ENCODE measurements at places on chromosomes 1 and 21.

DNA sequence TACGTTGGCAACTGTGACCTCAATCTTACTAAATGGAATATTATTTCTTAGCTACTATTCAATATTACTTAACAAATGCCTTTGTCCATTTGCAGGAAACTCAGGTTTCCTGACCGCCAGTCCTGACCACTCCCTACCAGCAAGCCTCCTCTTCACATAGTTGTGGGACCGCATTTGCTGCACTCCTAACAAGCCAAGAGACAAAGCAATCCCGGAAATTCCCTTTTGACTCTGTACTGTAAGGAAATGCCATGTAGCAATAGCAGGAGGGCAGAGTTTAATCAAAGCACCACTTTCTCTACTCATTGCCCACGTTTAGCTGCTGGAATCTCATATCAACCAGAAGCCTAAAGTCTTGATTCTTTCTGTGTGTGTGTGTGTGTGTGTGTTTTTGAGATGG is 28.1 kb upstream of the ACBD6 start:
- H3K4me1 ChIP-seq: peaks cover 24% of the 10 kb centered on the region
- H3K27ac ChIP-seq: no peak overlapping the region
- no peak overlapping the region for H3K4me3 ChIP-seq
- H3K36me3 ChIP-seq: no peaks in the 10 kb centered on the region
- DNase-seq: no peak

DNA sequence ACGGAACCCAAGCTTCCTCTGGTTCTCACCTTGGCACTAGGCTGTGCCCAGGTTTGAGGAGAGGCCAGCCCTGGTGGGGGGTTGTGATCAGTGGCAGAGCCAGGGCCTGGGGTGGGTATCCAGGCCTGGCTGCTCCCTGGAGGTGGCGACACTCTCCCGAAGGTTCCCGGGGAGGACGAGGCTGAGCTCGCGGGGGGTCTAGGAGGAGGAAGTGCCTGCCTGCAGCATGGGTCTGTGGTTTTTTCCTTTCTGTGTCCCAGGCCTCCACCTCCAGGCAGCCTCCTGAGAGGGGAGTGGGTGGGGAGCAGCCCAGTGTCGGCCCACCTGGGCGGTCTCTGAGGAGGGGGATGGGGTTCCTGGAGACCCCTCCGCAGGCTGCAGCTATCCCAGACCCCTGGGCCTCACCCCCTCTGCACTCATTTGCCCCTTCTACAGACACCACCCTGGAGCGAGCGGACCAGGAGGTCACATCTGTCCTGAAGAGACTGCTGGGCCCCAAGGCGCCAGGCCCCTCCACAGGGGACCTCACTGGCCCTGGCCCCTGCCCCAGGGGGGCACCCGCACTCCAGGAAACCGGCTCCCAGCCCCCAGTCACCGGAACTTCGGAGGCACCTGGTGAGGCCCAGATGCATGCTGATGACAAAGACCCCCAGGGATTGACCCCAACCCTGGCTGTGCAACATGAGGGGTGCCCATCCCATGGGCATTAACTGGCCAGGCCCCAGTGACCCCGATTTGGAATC is 44.3 kb downstream of the TRIM11 start:
- H3K4me1 ChIP-seq: no peaks in the 10 kb centered on the region
- no peak overlapping the region for H3K4me3 ChIP-seq
- no peak for DNase-seq
- no peaks in the 10 kb centered on the region for H3K36me3 ChIP-seq
- no peaks in the 10 kb centered on the region for H3K27me3 ChIP-seq

GRCh38 chr1:116497656-116498055 is 73.2 kb downstream of the CD58 start:
- DNase-seq: no peak
- no peak overlapping the region for H3K4me3 ChIP-seq
- H3K27me3 ChIP-seq: no peaks in the 10 kb centered on the region
- H3K4me1 ChIP-seq: peaks cover 4% of the 10 kb centered on the region
- no peak overlapping the region for H3K27ac ChIP-seq

GRCh38 chr1:232956081-232956480 is 5.7 kb downstream of the NTPCR start:
- no peak overlapping the region for H3K27ac ChIP-seq
- H3K27me3 ChIP-seq: no peaks in the 10 kb centered on the region
- peaks cover 12% of the 10 kb centered on the region for H3K4me1 ChIP-seq
- H3K36me3 ChIP-seq: peaks cover 4% of the 10 kb centered on the region
- no peak overlapping the region for H3K4me3 ChIP-seq
- no peak for DNase-seq

DNA sequence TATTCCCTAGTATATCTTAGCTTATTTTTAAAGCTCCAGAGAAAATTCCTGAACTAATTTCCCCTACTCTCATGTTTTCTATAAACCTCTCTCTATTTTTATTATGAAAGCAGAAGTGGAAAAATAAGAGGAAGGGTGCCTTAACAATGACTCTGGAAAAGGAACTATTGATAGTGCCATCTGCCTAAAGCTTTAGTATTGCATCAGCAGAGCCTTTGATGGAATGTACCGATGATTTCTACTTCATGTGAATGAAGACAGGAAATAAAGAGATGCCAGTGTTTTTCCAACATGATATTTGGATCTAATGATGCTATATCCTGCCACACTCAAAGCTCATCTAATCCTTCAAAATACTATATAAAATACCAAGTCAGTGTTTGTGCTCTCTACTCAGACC is 35.1 kb downstream of the TNFSF18 start:
- H3K4me1 ChIP-seq: no peaks in the 10 kb centered on the region
- no peaks in the 10 kb centered on the region for H3K27me3 ChIP-seq
- no peaks in the 10 kb centered on the region for H3K36me3 ChIP-seq
- no peak overlapping the region for H3K4me3 ChIP-seq

DNA sequence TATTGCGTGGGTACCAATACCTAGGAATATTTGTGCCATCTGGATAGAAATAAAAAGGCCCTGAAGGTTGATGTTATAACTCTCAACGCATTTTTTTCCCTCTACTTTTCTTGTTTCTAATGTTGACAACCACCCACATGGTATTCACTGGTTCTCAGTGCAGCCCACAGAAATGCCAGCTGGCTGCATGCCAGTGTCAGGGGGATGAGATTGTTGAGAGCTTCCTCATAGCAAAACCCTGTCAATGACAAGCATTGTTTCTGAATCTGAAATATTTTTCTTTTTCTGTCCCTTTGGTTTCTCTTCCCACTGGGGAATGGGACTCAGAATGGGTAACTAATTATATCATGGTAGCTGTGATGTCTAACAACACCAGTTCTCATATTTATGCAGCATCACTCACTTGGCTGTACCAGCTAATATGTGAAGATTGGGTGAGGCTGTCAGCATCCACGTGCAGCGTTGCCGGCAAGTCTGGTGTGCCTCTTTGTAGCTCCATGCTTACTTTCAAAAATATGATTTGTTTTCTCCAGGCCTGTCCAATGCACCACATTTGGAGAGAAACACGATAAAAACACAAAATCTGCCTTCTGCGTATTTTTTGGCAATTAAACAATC is 284.6 kb downstream of the PTBP2 start:
- no peaks in the 10 kb centered on the region for H3K27me3 ChIP-seq
- DNase-seq: no peak
- no peak overlapping the region for H3K4me3 ChIP-seq
- H3K36me3 ChIP-seq: no peaks in the 10 kb centered on the region
- H3K4me1 ChIP-seq: no peaks in the 10 kb centered on the region
- no peak overlapping the region for H3K27ac ChIP-seq

DNA sequence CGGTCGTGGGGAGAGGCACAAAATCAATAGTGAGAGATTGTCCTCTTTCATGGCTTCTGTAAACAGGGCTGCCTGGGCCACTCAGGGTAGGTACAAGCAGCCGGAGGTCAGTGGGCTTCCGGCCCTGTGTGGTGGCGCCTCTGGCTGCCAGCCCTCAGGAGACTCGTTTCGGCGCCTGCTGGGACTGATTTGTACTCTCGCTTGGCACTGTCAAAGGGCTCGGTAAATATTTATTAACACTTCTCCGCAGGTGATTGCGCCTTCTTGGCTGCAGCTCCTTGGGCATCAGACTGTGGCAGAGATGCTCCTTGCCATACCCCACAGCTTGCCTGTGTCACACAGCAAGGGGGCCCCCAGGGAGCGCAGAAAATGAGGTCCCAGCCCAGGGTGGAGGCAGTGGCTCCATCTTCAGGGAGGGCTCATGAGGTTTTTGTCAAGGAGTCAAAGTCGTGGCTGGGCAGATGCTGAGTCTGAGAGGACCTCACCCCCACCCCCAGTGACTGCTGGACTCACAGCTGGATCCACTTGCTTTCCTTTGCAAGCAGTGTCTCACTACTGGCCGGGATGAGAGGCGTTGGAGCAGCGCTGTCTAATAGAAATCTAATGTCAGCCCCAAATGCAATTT is 262.5 kb downstream of the GRIK3 start:
- DNase-seq: no peak
- H3K4me3 ChIP-seq: no peak overlapping the region
- no peaks in the 10 kb centered on the region for H3K36me3 ChIP-seq
- H3K27ac ChIP-seq: no peak overlapping the region
- H3K4me1 ChIP-seq: no peaks in the 10 kb centered on the region
